ENCODE measurements at places on chromosomes 3 and 15.

DNA sequence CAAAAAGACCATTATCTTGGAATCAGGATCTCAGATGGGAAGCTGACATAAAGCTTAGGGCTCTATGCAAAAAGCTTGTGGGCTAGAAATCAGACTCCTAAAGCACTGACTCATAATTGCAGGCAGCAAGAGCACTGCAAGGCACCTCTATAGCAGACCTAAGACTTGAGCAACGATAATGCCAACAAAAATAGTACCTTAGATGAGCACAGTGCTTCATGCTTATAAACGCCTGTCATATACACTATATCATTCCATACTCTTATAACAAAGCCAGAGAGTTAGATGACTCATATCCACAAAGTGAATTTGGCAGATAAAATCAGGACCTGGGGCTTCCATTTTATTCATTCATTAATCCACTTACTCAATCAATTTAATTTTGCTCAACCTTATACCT is 560.8 kb downstream of the MCTP2 start:
- no peak for DNase-seq

DNA sequence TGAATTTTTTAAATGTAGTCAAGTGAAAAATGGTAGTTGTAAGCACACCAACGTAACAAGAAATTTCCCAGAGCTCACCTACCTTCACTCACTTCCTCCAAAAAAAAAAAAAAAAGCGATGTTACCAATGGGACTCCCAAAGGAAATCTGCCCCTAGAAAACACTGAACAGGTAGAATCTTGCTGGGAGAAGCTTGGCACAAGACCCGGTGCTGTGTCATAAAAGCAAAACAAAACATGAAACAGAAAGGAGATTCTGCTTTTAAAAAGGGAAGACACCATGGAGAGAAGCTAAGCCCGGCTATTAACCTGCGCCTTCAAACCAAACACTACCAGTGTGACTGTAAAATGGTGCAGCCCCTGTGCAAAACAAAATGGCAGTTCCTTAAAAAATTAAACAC is 40.5 kb downstream of the PGPEP1L start:
- no peak for DNase-seq

DNA sequence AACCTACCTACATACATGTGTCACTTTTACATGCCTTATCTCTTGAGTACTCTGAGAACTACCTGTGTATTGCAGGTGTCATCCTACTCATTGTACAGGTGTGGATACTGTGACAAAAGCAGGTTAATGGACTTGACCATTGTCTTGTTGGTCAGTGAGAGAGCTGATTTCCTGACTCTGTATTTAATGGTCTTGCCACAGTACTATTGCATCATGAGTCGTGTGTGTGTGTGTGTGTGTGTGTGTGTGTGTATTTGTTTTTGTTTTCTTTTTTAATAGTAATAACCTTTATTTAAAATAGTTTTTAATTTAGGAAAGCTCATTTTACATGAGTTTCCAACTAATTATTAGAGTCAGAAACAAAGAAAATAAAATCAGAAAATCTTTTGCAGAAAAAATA is 7.7 kb downstream of the SELENOT start:
- no peak for DNase-seq

- no peak for DNase-seq
These were observed 7.5 kb upstream of the CHMP2B start for GRCh38 chr3:87219611-87220010.

GRCh38 chr15:99441444-99441800 is 124.4 kb upstream of the MEF2A start:
- DNase-seq: no peak

DNA sequence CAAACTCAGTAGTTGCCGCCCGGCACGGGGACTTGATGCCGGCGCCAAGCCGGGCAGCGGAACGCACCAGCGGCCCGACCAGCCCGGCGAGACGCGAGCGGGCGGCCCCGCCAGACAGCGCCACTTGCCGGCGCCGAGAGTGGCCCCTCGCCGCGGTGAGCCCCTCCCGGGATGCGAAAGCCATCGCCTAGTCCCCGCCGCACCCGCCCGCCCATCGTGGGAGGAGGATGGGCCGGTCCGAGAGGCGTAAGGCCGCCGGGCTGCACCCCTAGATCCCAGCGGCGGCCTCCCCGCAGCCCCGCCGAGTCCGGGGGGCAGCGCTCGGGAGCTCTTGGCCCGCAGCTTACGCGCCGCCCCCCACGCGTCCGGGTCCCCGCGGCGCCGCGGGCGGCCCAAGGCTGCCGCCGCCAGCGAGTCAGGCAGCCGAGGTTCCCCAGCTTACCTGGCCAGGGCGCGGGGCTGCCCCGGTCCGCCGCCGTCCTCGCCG is 609 bp downstream of the GOLGA8A start:
- no peak for DNase-seq

GRCh38 chr15:72591361-72591760 is 63.1 kb upstream of the GOLGA6B start:
- no peak for DNase-seq

DNA sequence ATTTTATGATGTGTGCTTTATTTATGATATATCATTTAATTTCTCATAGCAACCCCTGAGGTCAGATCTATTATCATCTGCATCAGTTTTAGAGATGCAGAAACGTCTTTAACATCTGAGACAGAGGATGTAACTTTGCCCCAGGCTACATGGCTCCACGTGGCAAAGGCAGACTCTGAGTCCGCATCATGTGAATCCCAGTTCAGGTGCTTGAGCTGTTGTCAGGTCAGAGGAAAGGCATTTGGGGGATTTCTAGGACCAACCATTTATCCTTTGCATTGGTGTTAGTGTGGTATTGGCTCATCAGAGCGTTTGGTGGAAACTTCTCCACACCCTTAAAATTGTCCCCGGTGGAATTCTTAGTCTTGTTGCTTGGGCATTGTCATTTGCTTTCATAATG is 10.8 kb downstream of the CACNA2D3 start:
- no peak for DNase-seq

DNA sequence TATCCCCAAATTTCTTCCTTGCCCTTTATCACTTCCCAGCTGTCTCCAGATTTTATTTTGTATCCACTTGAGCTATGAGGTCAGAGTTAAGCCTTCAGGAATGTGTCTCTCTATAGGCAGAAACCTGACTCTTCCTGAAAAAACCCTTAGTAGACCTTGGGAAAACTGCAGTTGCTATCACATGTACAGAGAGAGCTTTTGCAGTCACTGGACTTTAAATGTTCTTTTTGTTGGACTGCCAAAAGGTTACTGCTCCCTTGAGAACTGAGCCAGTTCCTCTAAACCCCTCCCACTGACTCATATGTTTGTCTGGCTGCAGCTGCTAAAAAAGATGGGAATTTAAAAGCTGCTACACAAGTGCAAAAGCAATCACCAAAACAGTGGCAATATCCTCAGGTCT is 169.1 kb upstream of the CCDC54 start:
- peak; percentile 48 for DNase-seq

- DNase-seq: no peak
These were observed 524.2 kb downstream of the NAALADL2 start for GRCh38 chr3:175383371-175383770.

- DNase-seq: no peak
These were observed 56.4 kb downstream of the TGFBR2 start for GRCh38 chr3:30662836-30663235.

DNA sequence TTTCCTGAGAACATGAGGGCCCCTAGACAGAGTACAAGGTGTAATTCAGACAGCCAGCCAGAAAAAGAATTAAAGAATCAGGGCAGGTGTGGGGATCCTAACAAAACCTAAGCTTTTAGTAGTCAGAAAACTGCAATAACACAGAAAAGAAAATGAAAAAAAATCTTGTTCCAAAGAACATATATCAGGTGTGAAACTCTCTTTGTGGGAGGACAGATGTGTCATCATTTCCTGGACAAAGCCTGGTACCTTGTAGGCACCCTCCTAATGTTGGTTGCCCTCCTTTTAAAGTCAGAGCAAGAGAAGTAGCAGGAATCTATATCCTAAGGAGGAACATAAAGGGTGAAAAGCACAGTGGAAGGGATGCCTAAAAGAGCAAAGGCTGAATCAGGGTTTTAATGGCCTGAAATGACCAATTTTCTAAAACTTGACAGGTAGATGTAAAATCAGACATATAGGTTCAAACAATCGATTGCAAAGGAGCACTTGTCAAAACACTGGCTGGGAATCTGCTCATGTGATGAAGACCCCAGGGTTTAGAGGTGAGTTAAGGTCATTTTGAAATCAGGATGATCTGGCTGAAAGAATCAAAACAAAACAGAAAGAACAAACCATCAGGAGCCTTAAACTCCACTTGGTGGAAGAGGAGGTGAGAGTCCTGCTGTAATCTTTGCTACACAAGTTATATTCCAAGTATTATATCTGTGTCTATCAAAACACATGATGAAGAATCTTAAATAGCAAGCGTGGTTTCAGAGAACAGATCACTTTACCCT is 54.9 kb downstream of the TGFBR2 start:
- DNase-seq: no peak

- DNase-seq: no peak
These were observed 23.4 kb downstream of the GTF2E1 start for GRCh38 chr3:120765830-120766493.

DNA sequence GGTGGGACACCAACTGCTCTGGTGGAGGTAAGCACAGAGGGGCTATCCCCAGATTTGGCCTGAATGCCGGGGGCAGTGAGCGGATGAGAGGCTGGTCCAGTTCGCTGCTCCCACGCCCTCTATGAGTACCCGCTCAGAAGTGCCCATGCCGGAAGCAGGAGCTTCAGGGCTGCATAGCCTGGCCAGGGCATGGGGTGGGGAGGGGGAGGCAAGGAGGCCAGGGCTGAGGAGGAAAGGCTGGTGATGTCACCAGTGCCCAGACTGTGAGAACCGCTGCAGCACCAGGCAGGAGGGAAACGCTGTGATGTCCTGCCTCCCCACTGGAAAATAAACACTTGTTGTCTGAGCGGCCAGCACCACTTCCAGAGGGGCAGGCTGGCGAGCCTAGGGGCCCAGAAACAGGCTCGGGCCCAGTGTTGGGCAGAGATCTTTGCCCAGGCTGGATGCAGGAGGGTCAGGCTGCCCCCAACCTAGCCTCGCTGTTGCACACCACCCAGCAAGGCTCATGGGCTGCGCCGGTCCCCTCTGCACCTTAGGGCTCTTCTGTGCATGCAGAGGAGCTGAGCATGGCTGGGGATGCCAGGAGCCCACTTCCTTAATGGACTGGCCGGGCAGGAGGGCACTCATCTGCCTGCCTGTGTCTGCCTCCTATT is 10.9 kb upstream of the DLL4 start:
- DNase-seq: no peak

GRCh38 chr3:131081224-131081623 is 54.5 kb downstream of the NEK11 start:
- no peak for DNase-seq

- no peak for DNase-seq
These were observed 35.5 kb downstream of the EOMES start for GRCh38 chr3:27686642-27687041.

DNA sequence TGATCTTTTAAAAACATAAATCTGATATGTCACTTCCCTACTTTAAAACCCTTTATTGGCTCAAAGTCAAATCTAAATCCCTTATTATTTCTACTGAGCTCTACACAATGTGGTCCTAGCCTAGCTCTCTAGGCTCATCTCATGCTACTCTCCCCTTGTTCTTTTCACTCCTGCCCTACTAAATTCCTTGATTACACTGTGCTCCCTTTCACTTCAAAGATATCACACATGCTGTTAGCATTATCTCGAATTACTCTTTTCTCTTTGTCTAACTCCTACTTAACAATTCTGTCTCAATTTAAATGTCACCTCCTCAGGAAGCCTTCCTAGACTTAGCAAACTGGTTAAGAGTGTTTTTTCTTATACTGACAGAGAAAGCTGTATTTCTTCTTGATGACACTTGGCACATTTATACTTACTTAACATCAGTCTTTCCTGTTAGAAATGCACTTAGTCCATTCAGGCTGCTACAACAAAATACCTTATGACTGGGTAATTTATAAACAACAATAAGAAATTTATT is 102.0 kb downstream of the SCAPER start:
- no peak for DNase-seq

Measured in NCI-H1694 treated with DMSO at 0.1 percent for 48 hours (cell line).